ENCODE measurements at places on chromosomes 2 and 18.

- no peak for ATAC-seq
These were observed 48.6 kb downstream of the XDH start for GRCh38 chr2:31365834-31366505.

GRCh38 chr18:74874351-74874750 lies 276.7 kb downstream of the ZNF407 start:
- no peak for ATAC-seq

GRCh38 chr2:55101466-55101865 lies 51.2 kb upstream of the RTN4 start:
- ATAC-seq: no peak

DNA sequence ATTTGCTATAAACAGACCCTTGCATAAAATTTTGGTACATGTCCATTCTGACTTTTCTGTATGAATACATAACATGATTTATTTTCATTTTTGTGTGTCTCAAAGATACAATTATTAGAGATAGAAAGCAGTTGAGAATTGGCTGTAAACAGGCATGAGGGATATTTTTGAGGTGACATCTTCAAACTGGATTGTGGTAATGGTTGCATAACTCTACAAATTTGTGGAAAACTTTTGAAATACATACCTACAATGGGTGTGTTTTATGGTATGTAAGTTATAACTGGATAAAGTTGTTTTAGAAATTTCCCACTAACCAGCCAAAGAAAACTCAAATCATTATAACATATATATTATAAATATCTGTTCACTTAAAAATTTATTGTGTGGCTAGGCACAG lies 39.6 kb downstream of the GREB1L start:
- no peak for ATAC-seq

- ATAC-seq: peak; percentile 59
These were observed 7.5 kb upstream of the RNF144A start for GRCh38 chr2:6909431-6910385.

- ATAC-seq: no peak
These were observed 19.8 kb downstream of the NEURL3 start for GRCh38 chr2:96485350-96485749.

- no peak for ATAC-seq
These were observed 31.3 kb upstream of the FIGN start for GRCh38 chr2:163767097-163767496.

GRCh38 chr2:7931808-7932207 lies 750.0 kb upstream of the ID2 start:
- no peak for ATAC-seq

GRCh38 chr2:189798312-189799029 lies 14.2 kb downstream of the PMS1 start:
- ATAC-seq: peak; percentile 63

DNA sequence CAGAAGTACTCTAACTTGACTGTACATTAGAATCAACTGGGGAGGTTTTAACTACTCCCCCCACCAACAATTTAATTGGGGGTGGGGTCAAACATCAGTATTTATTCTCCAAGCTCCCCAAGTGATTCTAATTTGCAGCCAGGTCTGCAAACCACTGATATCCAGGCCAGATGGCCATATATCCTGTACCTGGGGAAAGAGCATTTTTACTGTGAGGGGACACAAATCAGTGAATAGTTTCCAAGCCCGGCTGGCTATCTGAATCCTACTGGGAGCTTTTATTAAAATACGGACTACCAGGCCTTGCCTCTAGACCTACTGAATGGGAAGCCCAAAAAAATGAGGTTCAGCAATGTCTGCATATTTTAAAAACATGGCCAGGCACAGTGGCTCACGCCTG lies 88.5 kb downstream of the TCF4 start:
- no peak for ATAC-seq

DNA sequence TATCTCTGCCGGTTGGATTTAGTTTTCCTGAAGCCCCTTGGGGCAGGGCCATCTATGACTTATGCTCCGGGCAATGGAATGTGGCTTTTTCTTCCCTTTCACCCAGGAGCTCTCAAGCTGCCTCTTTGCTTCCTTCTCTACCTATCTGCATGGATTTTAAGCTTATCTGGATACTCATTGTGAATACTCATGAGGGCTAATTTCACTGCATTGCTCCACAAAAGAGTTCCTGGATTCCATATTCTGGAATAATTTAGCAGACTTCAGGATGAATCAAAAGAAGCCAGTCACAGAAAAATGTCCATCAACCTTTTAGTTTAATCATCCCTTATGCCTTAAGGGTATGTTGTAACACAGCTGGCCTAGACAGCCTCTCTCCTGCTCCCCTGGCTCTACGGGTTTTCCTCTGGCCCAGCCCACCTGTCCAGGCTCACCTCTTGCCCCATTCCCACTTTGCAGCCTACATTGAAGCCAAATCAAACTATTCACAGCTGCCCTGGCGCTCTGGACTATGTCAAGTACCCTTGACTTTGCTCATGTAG lies 122.8 kb upstream of the RMDN2 start:
- ATAC-seq: no peak

- no peak for ATAC-seq
These were observed 161.6 kb downstream of the CSRNP3 start for GRCh38 chr2:165631089-165631488.

DNA sequence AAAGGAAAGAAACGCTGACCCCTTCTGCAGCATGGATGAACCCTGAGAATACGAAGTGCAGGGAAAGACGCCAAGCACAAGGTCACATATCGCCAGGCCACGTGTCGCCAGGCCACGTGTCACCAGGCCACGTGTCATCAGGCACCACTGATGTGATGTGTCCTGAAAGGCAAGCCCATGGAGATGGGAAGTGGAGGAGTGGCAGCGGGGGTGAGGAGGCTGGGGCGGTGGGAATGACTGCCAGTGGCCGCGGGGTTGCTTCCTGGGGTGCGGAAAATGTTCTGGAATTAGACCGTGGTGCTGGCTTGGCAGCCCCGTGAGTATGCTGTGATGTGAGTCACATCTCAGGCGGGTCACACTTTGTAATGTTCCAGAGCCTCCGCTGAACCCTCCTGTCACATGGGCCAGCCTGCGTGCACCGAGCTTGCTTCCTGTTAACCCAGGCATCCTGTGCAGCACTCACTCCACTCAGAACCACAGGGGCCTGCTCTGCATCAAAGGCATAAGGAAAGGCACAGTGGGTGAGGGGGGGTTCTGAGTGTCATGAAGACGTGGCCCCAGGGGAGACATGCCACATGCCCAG lies 39.0 kb downstream of the SLC66A2 start:
- no peak for ATAC-seq

DNA sequence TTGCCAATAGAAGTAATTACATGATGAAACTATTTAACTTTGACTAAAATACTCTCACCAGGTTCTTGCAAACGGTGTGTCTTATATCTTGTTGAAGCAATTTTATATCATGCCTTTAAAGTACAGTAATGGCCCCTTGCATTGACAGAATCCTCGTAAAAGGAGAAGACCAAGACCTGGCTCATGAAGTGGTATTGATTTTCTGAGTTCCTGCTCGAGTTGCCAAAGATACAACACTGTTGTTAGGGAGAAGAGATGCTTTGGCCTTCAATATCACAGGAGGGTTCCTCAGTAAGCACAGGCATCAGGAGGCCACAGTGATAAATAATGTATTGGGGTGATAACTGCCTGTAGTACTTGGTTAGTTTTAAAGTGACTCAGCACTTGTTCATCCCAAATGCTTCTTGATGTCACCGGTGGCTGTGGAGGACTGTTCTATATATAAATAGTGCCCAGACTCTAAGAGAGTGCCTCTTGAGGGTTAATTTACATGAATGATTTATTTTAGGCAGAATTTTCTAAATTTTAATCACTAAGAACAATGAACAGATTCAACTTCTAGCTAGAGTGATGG lies 571.7 kb upstream of the FANCL start:
- no peak for ATAC-seq

GRCh38 chr2:11180653-11181052 lies 25.4 kb downstream of the SLC66A3 start:
- ATAC-seq: no peak

- ATAC-seq: peak; percentile 65
These were observed 63.4 kb downstream of the MREG start for GRCh38 chr2:215949991-215950404.

DNA sequence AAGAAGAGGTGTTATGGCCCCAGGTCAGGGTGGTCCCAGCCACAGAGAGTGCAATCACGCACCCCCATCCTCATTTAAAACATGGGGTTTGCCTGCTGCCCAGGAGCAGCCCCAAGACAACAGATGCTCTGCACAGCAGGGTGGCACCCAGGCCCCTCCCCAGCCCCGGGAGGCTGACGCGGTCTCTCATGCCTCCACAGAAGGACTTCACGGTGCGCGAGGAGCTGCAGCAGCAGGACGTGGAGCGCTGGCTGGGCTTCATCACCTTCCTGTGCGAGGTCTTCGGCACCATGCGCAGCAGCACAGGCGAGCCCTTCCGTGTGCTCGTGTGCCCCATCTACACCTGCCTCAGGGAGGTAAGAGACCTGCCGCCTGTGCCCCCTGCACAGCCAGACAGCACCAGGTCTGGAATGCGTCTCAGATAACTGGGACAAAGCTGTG lies 133.7 kb downstream of the SMAD7 start:
- no peak for ATAC-seq

GRCh38 chr2:69041214-69041613 lies 28.2 kb downstream of the ANTXR1 start:
- ATAC-seq: no peak

DNA sequence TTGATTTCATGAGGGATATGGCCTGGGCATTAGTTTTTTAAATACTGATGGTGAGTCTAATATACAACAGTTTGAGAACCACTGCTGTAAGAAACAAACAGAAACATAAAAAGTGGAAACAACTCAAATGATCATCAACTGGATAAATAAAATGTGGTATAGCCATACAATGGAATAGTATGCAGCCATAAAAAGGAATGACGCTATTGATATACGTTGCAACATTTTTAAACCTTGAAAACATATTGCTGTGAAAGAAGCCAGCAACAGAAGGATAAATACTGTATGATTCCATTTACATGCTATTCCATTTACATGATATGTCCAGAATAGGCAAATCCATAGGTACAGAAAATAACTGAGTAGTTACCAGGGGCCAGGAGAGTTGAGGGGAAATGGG lies 6.5 kb downstream of the NFE2L2 start:
- no peak for ATAC-seq

DNA sequence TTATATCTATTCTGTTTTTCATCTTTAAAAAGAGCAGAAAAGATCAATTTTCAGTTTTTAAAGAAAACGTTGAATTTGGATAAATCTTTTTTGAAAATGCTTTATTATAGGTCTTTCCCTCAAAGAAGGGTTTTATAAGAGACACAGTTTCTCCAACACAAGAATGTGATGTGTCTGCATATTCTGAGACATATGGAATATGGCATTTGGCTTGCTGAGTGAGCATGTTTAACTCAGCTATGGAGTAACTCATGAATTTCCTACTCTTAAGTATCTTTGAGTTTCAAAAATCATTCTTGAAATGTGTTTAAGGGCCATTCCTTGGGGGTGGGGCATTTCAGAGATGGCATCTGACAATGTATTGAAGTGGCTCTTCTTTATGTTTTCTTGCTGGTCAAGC lies 191.5 kb downstream of the CCDC85A start:
- no peak for ATAC-seq

DNA sequence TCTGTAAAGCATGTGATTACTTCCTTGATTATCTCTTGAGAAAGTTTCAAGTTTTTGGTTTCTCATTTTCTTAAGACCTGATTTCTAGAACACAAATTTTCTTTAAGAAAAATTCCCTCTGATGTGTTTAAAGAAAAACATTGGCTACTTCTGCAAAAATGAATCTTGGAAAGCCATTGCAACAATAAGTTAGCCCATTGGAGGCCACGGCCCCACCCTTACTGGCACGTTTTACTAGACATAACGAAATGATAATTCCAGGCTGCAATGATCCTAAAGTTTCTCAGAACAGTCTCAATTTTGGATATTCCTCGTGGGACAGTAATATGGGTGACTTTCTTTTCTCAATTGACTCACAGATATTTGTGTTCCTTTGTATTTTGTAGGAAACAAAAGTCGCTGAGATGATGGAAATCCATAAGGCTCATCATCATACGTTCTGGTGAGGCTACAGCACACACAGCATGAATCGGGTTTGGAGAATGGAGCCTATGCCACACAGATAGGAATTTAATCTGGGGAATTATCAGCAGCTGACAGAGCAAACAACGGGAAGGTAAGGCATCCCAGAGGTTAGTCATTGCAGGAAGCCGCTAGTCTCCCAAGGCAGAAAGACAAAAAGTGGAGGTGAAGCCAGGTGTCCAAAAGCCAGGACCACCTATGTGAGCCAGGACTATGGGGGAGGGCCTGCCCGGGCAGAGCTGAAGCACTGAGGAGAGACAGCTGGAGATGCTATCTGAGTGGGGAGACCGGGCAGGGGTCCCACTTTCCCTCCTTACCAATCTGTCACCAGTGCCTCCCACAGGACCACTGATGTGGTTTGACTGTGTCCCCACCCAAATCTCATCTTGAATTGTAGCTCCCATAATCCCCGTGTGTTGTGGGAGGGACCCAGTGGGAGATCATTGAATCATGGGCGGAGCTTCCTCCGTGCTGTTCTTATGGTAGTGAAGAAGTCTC lies 35.9 kb downstream of the SOWAHC start:
- no peak for ATAC-seq

- no peak for ATAC-seq
These were observed 95.6 kb downstream of the NDUFA10 start for GRCh38 chr2:239929504-239929903.

DNA sequence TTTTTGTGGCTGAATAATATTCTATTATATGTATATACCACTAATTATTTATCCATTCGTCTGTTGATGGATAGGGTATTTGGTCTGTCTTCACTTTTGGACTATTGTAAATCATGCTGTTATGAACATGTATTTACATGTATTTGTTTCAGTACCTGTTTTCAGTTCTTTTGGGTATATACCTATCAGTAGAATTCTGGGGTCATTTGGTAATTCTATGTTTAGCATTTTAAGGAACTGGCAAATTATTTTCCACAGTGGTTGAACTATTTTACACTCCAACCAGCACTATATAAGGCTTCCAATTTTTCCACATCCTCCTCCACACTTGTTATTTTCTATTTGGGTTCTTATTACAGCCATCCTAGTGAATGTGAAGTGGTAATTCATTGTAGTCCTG lies 12.4 kb upstream of the TANK start:
- no peak for ATAC-seq

GRCh38 chr18:55713707-55714106 lies 125.7 kb upstream of the TCF4 start:
- ATAC-seq: no peak

Measured in activated CD4-positive, CD25-positive, alpha-beta regulatory T cell treated with anti-CD3 and anti-CD28 coated beads, Interleukin-2, amount 50 U/mL, for 24 hours (primary cell).